ENCODE measurements at places on chromosomes 4 and X. TPM values are rescaled to one million over a fixed set of nuclear protein-coding genes. Genes with fewer than 3 reads are reported as not detected.

DNA sequence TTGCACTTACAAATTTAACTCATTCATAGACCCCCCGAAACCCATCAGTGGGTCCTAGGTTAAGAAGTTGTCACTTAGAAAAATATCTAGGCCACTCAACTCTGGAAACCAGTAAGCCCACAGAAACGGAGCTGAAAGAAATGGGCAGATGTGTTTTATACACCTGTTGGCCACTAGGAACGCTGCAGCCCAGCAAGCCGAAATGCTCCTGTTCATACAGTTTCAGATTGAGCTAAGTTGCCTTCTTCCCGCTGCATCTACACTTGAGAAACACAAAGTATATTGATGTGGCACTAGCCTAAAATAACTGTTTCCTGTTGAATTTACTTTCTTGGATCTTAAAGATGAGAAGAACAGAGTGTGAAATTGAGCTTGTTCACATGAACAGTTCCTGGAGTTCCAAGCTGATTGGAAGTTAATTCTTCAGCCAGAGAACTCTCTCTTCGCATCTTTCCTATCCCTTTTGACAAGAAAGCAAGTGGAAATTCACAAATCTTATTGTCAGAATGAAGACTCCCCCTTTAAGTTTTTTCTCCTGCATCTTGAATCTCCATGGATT is 174.1 kb downstream of the RBMX2 start:
- DNase-seq, result peak; percentile 20
- no peaks in the 10 kb centered on the region for H3K4me1 ChIP-seq
- peaks cover 2% of the 10 kb centered on the region for H3K27me3 ChIP-seq
- H3K27ac ChIP-seq, result no peak overlapping the region

The GAGE10 gene
- total RNA-seq, result not detected

DNA sequence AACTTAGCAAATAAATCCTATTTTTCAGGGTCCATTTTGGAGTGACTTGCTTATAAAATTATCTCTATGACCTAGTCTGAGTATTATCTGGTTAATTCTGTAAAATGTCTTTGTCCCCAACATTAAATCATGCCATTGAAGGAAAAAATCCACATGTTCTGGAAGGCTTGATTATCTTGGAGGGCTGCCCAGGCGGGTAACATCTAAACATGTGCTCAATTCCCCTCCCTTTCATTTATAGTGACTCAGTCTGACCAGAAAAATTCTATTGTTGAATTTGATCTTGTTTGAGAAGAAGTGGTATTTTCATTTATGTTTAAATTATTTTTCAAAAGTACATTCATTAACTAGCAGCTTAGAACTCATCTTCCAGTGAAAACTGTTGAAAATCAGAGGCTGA is 55.4 kb upstream of the SLC10A7 start:
- DNase-seq, result no peak
- no peak overlapping the region for H3K27ac ChIP-seq
- no peaks in the 10 kb centered on the region for H3K4me1 ChIP-seq
- H3K27me3 ChIP-seq, result no peaks in the 10 kb centered on the region

- no peaks in the 10 kb centered on the region for H3K36me3 ChIP-seq
- H3K27me3 ChIP-seq, result no peaks in the 10 kb centered on the region
- H3K4me1 ChIP-seq, result no peaks in the 10 kb centered on the region
- no peak overlapping the region for H3K4me3 ChIP-seq
- DNase-seq, result no peak
- H3K27ac ChIP-seq, result no peak overlapping the region
These were observed 111.6 kb downstream of the APOOL start for GRCh38 chrX:85115252-85115651.

- DNase-seq, result no peak
- no peaks in the 10 kb centered on the region for H3K27me3 ChIP-seq
- no peak overlapping the region for H3K27ac ChIP-seq
- no peaks in the 10 kb centered on the region for H3K4me1 ChIP-seq
These were observed 367.3 kb downstream of the GRIA2 start for GRCh38 chr4:157587681-157588423.

- H3K36me3 ChIP-seq, result no peaks in the 10 kb centered on the region
- peaks cover 20% of the 10 kb centered on the region for H3K4me1 ChIP-seq
- H3K27me3 ChIP-seq, result no peaks in the 10 kb centered on the region
- H3K27ac ChIP-seq, result no peak overlapping the region
- no peak for DNase-seq
- H3K4me3 ChIP-seq, result no peak overlapping the region
These were observed 41.2 kb downstream of the PIR start for GRCh38 chrX:15451913-15452312.

GRCh38 chr4:16909281-16909680 is 10.8 kb upstream of the LDB2 start:
- no peak overlapping the region for H3K27ac ChIP-seq
- no peak overlapping the region for H3K4me3 ChIP-seq
- no peak for DNase-seq
- H3K36me3 ChIP-seq, result no peaks in the 10 kb centered on the region

DNA sequence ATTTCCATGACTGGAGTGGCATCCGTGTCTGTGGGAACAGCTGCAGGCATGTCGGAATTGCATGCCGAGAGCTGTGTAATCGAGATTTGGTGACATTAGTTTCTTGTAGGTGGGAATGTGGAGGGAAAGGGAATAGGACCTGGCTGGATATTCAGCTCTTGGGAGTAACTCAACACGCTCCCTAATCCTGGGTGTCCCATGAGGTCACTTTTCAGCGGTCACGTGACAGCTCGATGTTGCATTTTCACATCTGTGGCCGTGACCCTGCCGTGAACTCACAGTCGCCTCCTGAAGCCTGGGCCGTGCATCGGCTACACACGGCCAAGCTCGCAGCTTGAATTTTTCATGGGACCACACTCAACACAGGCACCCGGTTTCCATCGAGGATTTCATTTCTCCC is 25.8 kb upstream of the PSAPL1 start:
- no peaks in the 10 kb centered on the region for H3K36me3 ChIP-seq
- peaks cover 29% of the 10 kb centered on the region for H3K27me3 ChIP-seq
- no peak overlapping the region for H3K4me3 ChIP-seq
- H3K4me1 ChIP-seq, result no peaks in the 10 kb centered on the region

DNA sequence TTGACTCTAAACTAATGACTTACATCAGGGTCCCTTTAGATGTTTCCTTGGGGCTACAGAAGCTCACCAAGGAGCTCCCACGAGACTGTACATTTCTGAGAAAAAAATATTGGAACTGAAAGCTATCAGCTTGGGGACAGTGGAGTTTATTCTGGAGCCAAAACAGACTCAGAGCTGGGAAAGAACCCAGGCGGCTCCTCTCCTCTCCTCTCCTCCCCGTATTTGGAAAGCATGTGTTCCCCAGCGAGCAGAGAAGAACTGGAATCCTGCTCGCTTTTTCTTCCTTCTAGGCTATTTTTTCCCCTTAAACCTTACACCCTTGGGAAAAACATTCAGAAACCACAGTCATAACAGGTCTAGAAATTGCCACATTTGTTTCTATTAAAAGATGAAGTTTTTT is 4.3 kb upstream of the MAP7D3 start:
- DNase-seq, result no peak
- H3K27me3 ChIP-seq, result no peaks in the 10 kb centered on the region
- peak overlapping the region; percentile 77 for H3K4me3 ChIP-seq
- H3K4me1 ChIP-seq, result peaks cover 47% of the 10 kb centered on the region

- H3K4me3 ChIP-seq, result no peak overlapping the region
- H3K27ac ChIP-seq, result no peak overlapping the region
- peaks cover 29% of the 10 kb centered on the region for H3K36me3 ChIP-seq
- H3K4me1 ChIP-seq, result peaks cover 32% of the 10 kb centered on the region
- DNase-seq, result peak; percentile 88
These were observed 2.0 kb upstream of the THAP9 start for GRCh38 chr4:82898322-82899243.

GRCh38 chr4:76300012-76300411 is 6.5 kb upstream of the STBD1 start:
- H3K36me3 ChIP-seq, result peaks cover 15% of the 10 kb centered on the region
- no peak overlapping the region for H3K4me3 ChIP-seq
- peaks cover 9% of the 10 kb centered on the region for H3K27me3 ChIP-seq

The PRRG3 gene
- not detected for total RNA-seq

DNA sequence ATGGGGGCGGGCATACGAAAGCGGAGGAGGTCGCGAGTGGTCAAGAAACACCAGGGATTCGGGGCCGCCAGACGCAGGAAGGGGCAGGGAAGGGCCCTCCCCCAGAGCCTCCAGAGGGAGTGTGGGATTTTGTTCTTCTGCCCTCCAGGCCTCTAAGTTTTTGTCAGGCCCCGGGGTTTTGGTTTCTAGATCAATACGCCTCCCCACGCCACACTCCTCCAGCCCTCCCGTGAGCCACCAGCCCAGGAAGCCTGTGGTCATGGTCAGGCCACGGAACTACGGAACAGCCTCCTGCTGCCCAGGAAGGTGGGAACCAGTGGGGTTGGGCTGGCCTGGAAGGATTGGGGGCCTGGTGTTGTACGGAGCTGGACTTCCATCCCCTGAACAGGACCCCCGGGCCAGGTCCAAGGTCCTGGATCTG is 38.4 kb downstream of the CPLX1 start:
- peaks cover 14% of the 10 kb centered on the region for H3K27me3 ChIP-seq
- no peaks in the 10 kb centered on the region for H3K36me3 ChIP-seq
- H3K4me1 ChIP-seq, result peaks cover under 1% of the 10 kb centered on the region
- no peak for DNase-seq

DNA sequence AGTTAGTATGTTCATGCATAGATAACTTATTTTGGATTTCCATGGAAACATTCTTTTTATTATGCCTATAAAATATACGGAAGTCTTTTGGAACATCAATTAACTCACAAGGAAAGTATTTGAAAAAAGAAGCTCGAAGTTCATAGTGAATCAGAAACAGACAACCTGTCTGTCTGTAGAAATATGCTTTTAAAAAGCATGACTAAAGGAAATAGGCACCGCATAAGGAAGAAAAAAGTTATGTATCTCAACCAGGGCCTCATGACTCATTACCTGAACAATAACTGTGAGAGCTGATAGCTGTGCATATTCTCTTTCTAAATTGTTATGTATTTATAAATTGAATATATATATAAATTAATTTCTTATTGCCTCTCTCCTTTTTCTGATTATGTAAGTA is 324.1 kb downstream of the TLL1 start:
- no peak for DNase-seq
- peaks cover 18% of the 10 kb centered on the region for H3K4me1 ChIP-seq
- peaks cover 2% of the 10 kb centered on the region for H3K27me3 ChIP-seq
- H3K27ac ChIP-seq, result no peak overlapping the region

The ZFYVE28 gene
- total RNA-seq, result 4.4 TPM

The ZNF711 gene
- 0.05 TPM for total RNA-seq

The PNCK gene
- 0.38 TPM for total RNA-seq

GRCh38 chr4:151541389-151542071 is 132.6 kb downstream of the FHIP1A start:
- peak overlapping the region; percentile 75 for H3K4me3 ChIP-seq
- H3K27me3 ChIP-seq, result no peaks in the 10 kb centered on the region
- no peaks in the 10 kb centered on the region for H3K36me3 ChIP-seq
- peak; percentile 96 for DNase-seq
- peak overlapping the region; percentile 97 for H3K27ac ChIP-seq

The FAM9A gene
- total RNA-seq, result not detected

GRCh38 chr4:2428496-2429213 is 9.9 kb downstream of the CFAP99 start:
- peaks cover 10% of the 10 kb centered on the region for H3K27me3 ChIP-seq
- H3K4me1 ChIP-seq, result peaks cover 20% of the 10 kb centered on the region
- no peaks in the 10 kb centered on the region for H3K36me3 ChIP-seq
- no peak overlapping the region for H3K4me3 ChIP-seq
- no peak for DNase-seq

GRCh38 chr4:20421603-20421985 is 169.9 kb downstream of the SLIT2 start:
- H3K4me1 ChIP-seq, result peaks cover 70% of the 10 kb centered on the region
- peak overlapping the region; percentile 74 for H3K27ac ChIP-seq
- H3K4me3 ChIP-seq, result peak overlapping the region; percentile 58

- H3K27ac ChIP-seq, result no peak overlapping the region
- no peak for DNase-seq
- peaks cover 14% of the 10 kb centered on the region for H3K36me3 ChIP-seq
- no peak overlapping the region for H3K4me3 ChIP-seq
- peaks cover 5% of the 10 kb centered on the region for H3K27me3 ChIP-seq
These were observed 64.7 kb upstream of the NKX1-1 start for GRCh38 chr4:1470816-1471442.

The SLC9B1 gene
- total RNA-seq, result 0.26 TPM

DNA sequence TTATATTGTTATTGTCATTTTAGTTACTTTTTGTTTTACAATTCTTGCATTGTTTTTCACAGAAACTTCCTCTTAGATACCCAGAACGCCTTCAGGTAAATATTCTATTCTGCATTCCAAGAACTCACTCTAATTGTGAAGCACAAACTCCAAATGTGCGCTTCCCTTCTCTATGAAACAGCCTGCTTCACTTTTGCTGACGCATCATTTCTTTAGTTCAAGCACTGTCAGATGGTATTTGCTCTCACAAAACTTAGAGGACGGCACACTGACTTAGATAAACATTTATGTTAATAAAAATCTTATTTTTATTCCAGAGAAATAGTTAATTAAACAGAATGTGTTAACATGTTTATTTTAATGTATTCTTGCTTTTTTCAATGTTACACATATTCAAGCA is 3.3 kb downstream of the CSN1S1 start:
- H3K4me3 ChIP-seq, result no peak overlapping the region
- H3K4me1 ChIP-seq, result no peaks in the 10 kb centered on the region
- H3K36me3 ChIP-seq, result no peaks in the 10 kb centered on the region
- no peak overlapping the region for H3K27ac ChIP-seq
- no peaks in the 10 kb centered on the region for H3K27me3 ChIP-seq
- no peak for DNase-seq

DNA sequence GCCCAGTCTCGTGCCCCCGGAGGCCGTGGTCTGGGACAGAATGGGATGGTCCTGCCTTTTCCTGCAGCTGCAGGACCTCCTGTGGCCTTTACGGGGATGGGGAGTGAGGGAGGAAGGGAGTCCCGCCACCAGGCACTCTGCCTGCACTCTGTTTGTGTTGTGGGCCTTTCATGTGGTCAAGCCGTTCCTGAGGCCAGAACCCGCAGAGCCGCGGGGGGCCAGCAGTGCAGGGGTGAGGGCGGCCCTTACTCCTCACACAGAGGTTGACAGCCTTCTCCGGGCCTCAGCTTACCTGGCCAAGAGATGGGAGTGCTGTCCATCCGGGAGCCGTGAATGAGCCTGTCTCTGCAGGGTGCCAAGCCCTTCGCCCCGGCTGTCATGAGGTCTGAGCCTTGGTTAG is 230.7 kb downstream of the AFAP1 start:
- H3K4me1 ChIP-seq, result no peaks in the 10 kb centered on the region
- no peak overlapping the region for H3K4me3 ChIP-seq
- peaks cover 19% of the 10 kb centered on the region for H3K27me3 ChIP-seq
- no peak for DNase-seq
- H3K36me3 ChIP-seq, result no peaks in the 10 kb centered on the region

DNA sequence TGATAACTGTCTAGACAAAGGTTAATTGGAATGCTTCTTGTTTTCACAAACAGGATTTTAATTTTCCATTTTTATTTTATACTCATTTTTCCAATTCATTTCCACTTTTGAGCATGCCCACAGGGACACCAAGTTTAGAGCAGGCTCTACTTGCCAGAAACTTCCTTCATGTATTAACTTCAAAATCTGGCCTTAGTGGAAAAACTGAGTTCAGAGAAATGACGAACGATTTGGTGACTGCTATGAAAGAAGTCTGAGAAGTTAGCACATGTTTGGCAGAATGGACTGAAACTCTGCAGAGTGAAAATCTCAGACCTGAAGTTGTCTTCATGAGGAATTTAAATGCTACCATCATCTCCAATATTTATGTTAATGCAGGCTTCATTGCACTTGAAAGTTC is 214.1 kb downstream of the THOC2 start:
- peaks cover 1% of the 10 kb centered on the region for H3K27me3 ChIP-seq
- H3K4me3 ChIP-seq, result no peak overlapping the region
- no peaks in the 10 kb centered on the region for H3K4me1 ChIP-seq
- DNase-seq, result no peak
- peaks cover 13% of the 10 kb centered on the region for H3K36me3 ChIP-seq
